Upper lobe of left lung (tissue), 6 donors: ENCODE measurements at places on chromosomes 11 and 22.

GRCh38 chr11:72975778-72976521 is 161.7 kb downstream of the ATG16L2 start:
- peaks cover 16% of the 10 kb centered on the region for H3K4me1 ChIP-seq
- peak overlapping the region; percentile 79 for H3K27ac ChIP-seq
- H3K36me3 ChIP-seq, result no peaks in the 10 kb centered on the region
- no peak overlapping the region for H3K4me3 ChIP-seq
- no peak for DNase-seq

- DNase-seq, result peak; percentile 84
- peaks cover 21% of the 10 kb centered on the region for H3K4me1 ChIP-seq
- no peaks in the 10 kb centered on the region for H3K36me3 ChIP-seq
- no peaks in the 10 kb centered on the region for H3K27me3 ChIP-seq
- H3K4me3 ChIP-seq, result peak within 1 kb of the TSS; percentile 34
These were observed at the start of gene ABCC8 for GRCh38 chr11:17476317-17477083. Gene ABCC8, minus strand, starts transcription at chr11:17476845. Its CDS starts 69 bp downstream, at chr11:17476776.

DNA sequence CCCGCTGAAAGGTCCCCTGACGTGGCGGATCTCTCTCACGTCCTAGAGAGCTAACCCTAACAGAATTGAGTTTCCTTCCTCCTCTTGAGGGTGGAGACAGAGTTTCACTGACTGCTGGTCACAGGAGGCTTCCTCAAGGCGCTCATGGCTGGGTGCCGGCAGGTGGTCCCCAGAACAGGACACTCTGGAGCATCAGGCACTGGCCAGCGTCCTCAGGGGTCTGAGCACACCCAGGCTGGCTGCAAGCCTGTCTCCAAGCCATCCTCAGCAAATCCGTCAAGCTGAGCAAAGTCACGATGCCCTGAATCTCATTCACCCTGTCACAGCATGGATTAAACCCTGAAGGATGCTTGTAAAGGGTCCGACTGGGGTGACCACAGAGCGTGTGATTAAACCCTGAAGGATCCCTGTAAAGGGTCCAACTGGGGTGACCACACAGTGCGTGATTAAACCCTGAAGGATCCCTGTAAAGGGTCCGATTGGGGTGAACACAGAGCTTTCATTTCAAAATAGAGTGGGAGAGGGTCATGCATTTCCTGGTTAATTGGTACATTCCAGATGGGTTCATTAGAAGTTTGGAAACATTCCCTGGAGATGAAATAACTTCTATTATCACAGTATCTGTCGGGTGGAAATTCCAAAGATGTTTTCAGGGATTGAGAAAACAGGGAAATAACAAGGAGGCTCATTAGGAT is 473.0 kb downstream of the BRD1 start:
- DNase-seq, result no peak
- H3K27ac ChIP-seq, result no peak overlapping the region
- H3K4me3 ChIP-seq, result no peak overlapping the region
- H3K27me3 ChIP-seq, result no peaks in the 10 kb centered on the region
- H3K4me1 ChIP-seq, result no peaks in the 10 kb centered on the region

DNA sequence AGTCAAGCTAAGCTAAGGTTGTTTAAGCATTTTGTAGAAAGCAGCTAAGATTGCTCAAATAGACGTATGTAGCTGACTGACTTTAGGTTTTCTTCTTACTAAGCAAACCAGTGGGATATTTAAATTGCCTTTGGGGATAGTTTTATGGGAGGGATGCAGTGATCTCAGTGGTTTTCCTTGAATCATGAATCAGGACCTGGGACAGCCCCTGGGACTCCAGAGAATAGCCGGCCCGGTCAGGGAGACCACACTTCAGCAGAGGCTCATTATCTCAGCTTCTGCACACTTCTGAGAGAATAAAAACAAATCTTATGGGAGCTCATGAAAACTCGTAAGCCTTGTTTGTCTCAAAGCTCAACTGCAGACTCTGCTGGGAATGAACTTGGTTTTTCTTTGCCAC is at the start of gene OR9I1:
Gene OR9I1, minus strand, starts transcription at position 62 of the 400 bp plus-strand sequence. CDS start 6,086 bp downstream, outside the sequence.
- H3K36me3 ChIP-seq, result no peaks in the 10 kb centered on the region
- H3K4me1 ChIP-seq, result no peaks in the 10 kb centered on the region
- no peaks in the 10 kb centered on the region for H3K27me3 ChIP-seq

- H3K27me3 ChIP-seq, result no peaks in the 10 kb centered on the region
- peak overlapping the region; percentile 86 for H3K27ac ChIP-seq
- no peak for DNase-seq
- H3K36me3 ChIP-seq, result peaks cover 33% of the 10 kb centered on the region
- peaks cover 29% of the 10 kb centered on the region for H3K4me1 ChIP-seq
These were observed 653 bp downstream of the NAGA start for GRCh38 chr22:42069801-42070516.

GRCh38 chr11:2816941-2817421 is 68.6 kb downstream of the CDKN1C start:
- H3K36me3 ChIP-seq, result no peaks in the 10 kb centered on the region
- no peaks in the 10 kb centered on the region for H3K27me3 ChIP-seq
- peaks cover 12% of the 10 kb centered on the region for H3K4me1 ChIP-seq
- no peak for DNase-seq

DNA sequence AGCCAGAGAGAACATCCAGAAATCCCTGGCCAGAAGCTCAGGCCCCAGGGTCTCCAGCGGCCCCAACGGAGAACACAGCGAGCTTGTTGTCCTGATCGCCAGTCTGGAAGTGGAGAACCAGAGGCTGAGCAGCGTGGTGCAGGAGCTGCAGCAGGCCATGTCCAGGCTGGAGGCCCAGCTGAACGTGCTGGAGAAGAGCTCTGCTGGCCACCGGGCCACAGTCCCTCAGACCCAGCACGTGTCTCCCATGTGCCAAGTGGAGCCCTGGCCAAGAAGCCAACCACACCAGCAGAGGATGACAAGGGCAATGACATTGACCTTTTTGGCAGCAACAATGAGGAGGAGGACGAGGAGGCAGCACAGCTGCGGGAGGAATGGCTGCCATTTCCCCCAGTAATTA is 20.6 kb upstream of the SCGB1D1 start:
- no peaks in the 10 kb centered on the region for H3K36me3 ChIP-seq
- no peak for DNase-seq
- no peaks in the 10 kb centered on the region for H3K27me3 ChIP-seq
- H3K4me3 ChIP-seq, result no peak overlapping the region
- no peaks in the 10 kb centered on the region for H3K4me1 ChIP-seq
- H3K27ac ChIP-seq, result no peak overlapping the region

- no peak overlapping the region for H3K4me3 ChIP-seq
- no peak for DNase-seq
- H3K27ac ChIP-seq, result no peak overlapping the region
- no peaks in the 10 kb centered on the region for H3K4me1 ChIP-seq
- H3K27me3 ChIP-seq, result no peaks in the 10 kb centered on the region
- no peaks in the 10 kb centered on the region for H3K36me3 ChIP-seq
These were observed 986.9 kb upstream of the CHORDC1 start for GRCh38 chr11:91209751-91210150.

GRCh38 chr22:34604312-34604711 is 461.6 kb upstream of the ISX start:
- no peaks in the 10 kb centered on the region for H3K27me3 ChIP-seq
- no peak overlapping the region for H3K27ac ChIP-seq
- DNase-seq, result no peak
- H3K36me3 ChIP-seq, result no peaks in the 10 kb centered on the region
- H3K4me3 ChIP-seq, result no peak overlapping the region

- no peaks in the 10 kb centered on the region for H3K27me3 ChIP-seq
- no peak overlapping the region for H3K4me3 ChIP-seq
- no peaks in the 10 kb centered on the region for H3K36me3 ChIP-seq
- H3K27ac ChIP-seq, result no peak overlapping the region
- no peaks in the 10 kb centered on the region for H3K4me1 ChIP-seq
These were observed 375.8 kb downstream of the INSC start for GRCh38 chr11:15490535-15490934.

- no peak overlapping the region for H3K27ac ChIP-seq
- H3K36me3 ChIP-seq, result no peaks in the 10 kb centered on the region
- no peaks in the 10 kb centered on the region for H3K27me3 ChIP-seq
- H3K4me1 ChIP-seq, result peaks cover 3% of the 10 kb centered on the region
These were observed 17.9 kb upstream of the TMPRSS6 start for GRCh38 chr22:37127350-37127878.

- H3K27me3 ChIP-seq, result no peaks in the 10 kb centered on the region
- no peak overlapping the region for H3K4me3 ChIP-seq
- H3K27ac ChIP-seq, result no peak overlapping the region
- H3K36me3 ChIP-seq, result no peaks in the 10 kb centered on the region
These were observed 27.3 kb upstream of the CREB3L1 start for GRCh38 chr11:46249938-46250744.

DNA sequence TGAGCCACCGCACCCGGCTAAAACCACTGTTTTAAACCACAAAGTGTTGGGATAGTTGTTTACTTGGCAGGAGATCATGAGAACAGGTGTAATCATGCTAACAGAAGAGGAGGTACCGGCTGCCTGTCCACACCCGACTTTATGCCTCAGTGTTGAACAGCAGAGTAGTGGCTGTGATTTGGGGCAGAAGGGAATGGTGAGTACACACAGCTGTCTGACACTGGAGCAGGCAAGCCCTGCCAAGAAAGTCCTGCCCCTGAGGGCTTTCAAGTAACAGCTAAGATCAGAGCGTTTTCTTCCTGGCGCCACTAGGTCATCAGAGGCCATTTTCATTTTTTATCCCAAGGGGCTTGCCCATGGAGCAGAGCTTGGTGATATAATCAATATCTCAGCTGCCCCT is 8.1 kb downstream of the CDKN1C start:
- no peaks in the 10 kb centered on the region for H3K36me3 ChIP-seq
- H3K4me3 ChIP-seq, result no peak overlapping the region
- H3K27me3 ChIP-seq, result no peaks in the 10 kb centered on the region
- peaks cover 2% of the 10 kb centered on the region for H3K4me1 ChIP-seq

GRCh38 chr11:1654388-1655167 is 25.0 kb downstream of the KRTAP5-5 start:
- peak; percentile 47 for DNase-seq
- no peak overlapping the region for H3K4me3 ChIP-seq
- no peaks in the 10 kb centered on the region for H3K27me3 ChIP-seq
- no peak overlapping the region for H3K27ac ChIP-seq
- peaks cover 7% of the 10 kb centered on the region for H3K4me1 ChIP-seq

GRCh38 chr11:70132641-70133040 is 54.5 kb downstream of the ANO1 start:
- DNase-seq, result peak; percentile 46
- H3K27ac ChIP-seq, result no peak overlapping the region
- no peak overlapping the region for H3K4me3 ChIP-seq
- H3K4me1 ChIP-seq, result peaks cover 11% of the 10 kb centered on the region
- H3K27me3 ChIP-seq, result no peaks in the 10 kb centered on the region

DNA sequence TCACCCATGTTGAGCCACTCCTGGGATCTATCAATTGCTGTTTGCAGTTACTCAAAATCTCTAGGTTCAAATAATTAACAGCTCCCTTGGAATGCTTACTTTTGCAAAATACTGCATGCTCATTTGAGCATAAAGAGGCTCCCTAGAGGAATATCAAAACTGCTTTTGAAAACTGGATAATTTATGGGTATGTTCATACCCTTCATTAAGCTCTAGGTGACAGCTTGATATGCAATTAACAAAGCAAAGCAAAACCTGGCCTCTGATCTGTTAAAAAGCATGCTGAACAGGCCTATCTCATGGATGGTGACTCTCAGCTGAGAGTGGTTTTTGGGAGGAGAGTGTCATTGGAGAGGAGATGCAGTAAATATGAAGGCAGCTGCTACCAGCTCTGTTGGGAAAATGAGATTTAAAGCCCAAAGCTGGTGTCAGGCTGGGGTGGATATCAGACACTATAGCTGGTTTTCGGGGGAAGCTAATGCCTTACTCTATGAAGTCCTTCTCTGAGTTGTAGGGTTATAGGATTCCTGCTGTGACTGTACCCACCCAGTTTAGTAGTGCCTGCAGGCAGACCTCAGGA is 110.9 kb downstream of the RASSF10 start:
- H3K27me3 ChIP-seq, result no peaks in the 10 kb centered on the region
- DNase-seq, result no peak
- no peak overlapping the region for H3K27ac ChIP-seq
- no peaks in the 10 kb centered on the region for H3K36me3 ChIP-seq
- H3K4me1 ChIP-seq, result no peaks in the 10 kb centered on the region
- H3K4me3 ChIP-seq, result no peak overlapping the region

GRCh38 chr11:9573775-9574621 is 528 bp downstream of the WEE1 start:
- no peak for DNase-seq
- peaks cover 12% of the 10 kb centered on the region for H3K4me1 ChIP-seq
- H3K27ac ChIP-seq, result peak overlapping the region; percentile 94
- H3K4me3 ChIP-seq, result peak overlapping the region; percentile 85
- H3K36me3 ChIP-seq, result no peaks in the 10 kb centered on the region
- H3K27me3 ChIP-seq, result no peaks in the 10 kb centered on the region

GRCh38 chr11:63872800-63873197 is 33.9 kb downstream of the MARK2 start:
- peaks cover 64% of the 10 kb centered on the region for H3K4me1 ChIP-seq
- no peak for DNase-seq
- no peak overlapping the region for H3K4me3 ChIP-seq

- no peak for DNase-seq
- H3K36me3 ChIP-seq, result no peaks in the 10 kb centered on the region
- no peaks in the 10 kb centered on the region for H3K4me1 ChIP-seq
- H3K27ac ChIP-seq, result no peak overlapping the region
- no peak overlapping the region for H3K4me3 ChIP-seq
These were observed 406.5 kb upstream of the CHORDC1 start for GRCh38 chr11:90629229-90629806.

GRCh38 chr11:102367364-102367763 is 20.4 kb downstream of the BIRC2 start:
- no peak overlapping the region for H3K27ac ChIP-seq
- H3K4me3 ChIP-seq, result no peak overlapping the region
- no peak for DNase-seq
- H3K36me3 ChIP-seq, result peaks cover 14% of the 10 kb centered on the region
- H3K27me3 ChIP-seq, result no peaks in the 10 kb centered on the region

DNA sequence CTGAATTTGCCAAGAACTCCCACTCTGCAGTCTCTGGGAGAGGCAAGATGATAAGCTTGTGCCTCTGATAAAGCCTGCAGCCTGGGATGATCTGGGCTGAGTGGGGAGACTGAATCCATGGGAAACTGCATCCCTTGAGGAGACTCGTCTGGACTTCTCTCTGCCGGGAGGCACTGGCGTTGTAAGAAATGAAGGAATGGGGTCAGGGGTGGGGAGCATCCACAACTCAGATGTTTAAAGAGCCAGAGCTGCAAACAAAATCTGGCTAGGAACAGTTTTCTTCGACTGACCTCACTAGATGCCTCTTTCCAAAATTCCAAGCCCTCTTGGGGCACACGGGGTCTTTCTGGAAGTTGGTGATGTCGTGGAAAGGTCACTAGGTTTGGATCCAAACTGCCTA is 64.4 kb downstream of the SPON1 start:
- no peak overlapping the region for H3K4me3 ChIP-seq
- H3K27ac ChIP-seq, result no peak overlapping the region
- peaks cover 8% of the 10 kb centered on the region for H3K4me1 ChIP-seq

DNA sequence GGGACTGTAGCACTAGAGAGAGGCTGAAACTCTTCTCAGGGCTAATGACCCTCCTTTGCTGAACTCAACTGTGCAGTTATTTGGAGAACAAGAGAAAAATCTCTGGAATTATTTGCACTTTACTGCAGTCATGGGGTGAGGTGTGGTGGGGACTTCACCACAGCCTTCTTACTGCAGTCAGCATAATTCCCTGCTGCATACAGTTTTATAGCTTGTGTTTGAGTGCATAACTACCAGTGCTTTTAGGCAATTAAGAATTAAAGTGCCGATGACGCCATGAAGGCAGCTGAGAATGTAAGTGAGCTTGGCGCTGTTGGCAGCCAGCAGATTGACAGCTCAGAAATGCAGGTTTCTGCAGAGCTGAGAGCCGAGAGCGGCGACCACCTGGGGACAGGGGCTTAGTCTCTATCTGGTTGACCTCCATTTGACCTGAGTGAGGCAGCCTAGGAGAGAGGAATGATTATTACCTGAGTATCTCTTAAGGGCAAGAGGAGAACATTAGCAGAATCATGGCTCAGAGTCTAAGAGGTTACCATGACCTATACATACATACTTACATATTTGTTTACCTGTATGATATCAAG is 830.0 kb downstream of the NTM start:
- no peaks in the 10 kb centered on the region for H3K36me3 ChIP-seq
- H3K27ac ChIP-seq, result no peak overlapping the region
- no peak overlapping the region for H3K4me3 ChIP-seq
- no peak for DNase-seq
